Activated T-cell treated with anti-CD3 and anti-CD28 coated beads, Interleukin-2, amount 50 U/mL, for 48 hours (primary cell): ENCODE measurements at places on chromosomes 1 and 21.

GRCh38 chr21:44337941-44338895 is 972 bp downstream of the CFAP410 start:
- DNase-seq: no peak

GRCh38 chr1:35477870-35478269 is 79.3 kb downstream of the KIAA0319L start:
- no peak for DNase-seq

- no peak for DNase-seq
Measured at GRCh38 chr1:60054374-60054773, 19.2 kb downstream of the C1orf87 start.

- no peak for DNase-seq
Measured at GRCh38 chr1:54001591-54001990, 16.4 kb downstream of the LDLRAD1 start.

- DNase-seq: peak; percentile 30
Measured at GRCh38 chr1:205481218-205481617, 23.3 kb upstream of the CDK18 start.

- no peak for DNase-seq
Measured at GRCh38 chr1:22364764-22365163, 86.9 kb upstream of the ZBTB40 start.

DNA sequence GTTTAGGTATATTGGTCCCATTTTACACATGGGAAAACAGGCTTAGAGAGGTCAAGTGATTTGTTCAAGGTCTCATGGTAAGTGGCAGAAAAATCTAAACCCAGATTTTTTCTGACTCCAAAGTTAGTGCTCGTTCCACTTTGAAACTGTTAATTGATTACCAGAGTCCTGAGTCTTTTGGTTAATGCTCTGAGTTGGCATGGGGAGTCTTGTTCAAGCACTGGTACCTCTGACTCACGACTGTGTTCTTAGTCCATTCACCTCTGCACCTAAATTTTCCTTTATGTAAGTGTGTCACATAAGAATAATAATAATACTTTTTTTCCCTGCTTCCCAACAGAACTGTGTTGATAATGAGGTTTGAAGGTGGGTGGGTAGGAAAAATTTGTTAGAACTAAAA is 59.3 kb downstream of the VANGL2 start:
- DNase-seq: no peak

- DNase-seq: no peak
Measured at GRCh38 chr1:81703756-81704463, 96.8 kb upstream of the ADGRL2 start.

GRCh38 chr1:93600663-93601062 is 81.0 kb downstream of the BCAR3 start:
- no peak for DNase-seq

GRCh38 chr1:179287946-179288345 is 5.7 kb upstream of the SOAT1 start:
- no peak for DNase-seq

DNA sequence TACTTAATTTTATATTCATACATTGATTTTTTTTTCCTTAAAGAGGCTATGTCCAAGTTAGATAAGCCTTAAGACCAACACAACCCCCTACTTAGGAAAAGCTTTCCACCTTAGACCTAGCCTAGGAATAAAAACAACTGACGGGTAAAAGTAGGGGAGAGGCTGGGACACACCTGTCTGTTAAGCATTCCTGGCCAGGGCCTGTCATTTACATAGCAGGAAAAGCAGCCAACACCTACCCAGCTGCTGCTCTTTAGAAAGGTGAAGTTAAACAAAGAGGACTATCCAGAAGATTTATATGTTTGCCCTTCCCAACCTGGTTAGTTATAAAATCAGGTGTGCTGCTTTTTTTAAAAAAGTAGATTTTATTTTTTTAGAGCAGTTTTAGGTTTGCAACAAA is 29.1 kb upstream of the SAMD13 start:
- no peak for DNase-seq

DNA sequence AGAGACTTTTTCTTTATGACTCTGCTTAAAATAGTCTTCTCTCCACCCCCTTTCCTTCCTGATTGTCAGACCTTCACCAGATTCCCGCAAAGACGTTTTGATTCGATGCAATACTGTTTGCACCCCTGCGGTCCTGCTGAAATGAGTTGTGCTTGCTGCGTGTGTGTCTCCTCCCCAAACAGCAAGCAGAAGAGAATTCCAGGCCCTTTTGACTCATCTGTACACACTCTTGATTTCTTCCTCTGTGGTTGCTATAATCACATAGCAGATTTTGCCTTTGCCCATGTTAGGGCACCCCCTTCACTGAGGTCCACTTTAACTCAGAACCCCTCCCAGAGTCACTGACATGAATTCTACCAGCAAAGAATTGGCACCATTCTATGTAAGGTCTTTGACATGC is 136.5 kb downstream of the ZZZ3 start:
- DNase-seq: no peak

DNA sequence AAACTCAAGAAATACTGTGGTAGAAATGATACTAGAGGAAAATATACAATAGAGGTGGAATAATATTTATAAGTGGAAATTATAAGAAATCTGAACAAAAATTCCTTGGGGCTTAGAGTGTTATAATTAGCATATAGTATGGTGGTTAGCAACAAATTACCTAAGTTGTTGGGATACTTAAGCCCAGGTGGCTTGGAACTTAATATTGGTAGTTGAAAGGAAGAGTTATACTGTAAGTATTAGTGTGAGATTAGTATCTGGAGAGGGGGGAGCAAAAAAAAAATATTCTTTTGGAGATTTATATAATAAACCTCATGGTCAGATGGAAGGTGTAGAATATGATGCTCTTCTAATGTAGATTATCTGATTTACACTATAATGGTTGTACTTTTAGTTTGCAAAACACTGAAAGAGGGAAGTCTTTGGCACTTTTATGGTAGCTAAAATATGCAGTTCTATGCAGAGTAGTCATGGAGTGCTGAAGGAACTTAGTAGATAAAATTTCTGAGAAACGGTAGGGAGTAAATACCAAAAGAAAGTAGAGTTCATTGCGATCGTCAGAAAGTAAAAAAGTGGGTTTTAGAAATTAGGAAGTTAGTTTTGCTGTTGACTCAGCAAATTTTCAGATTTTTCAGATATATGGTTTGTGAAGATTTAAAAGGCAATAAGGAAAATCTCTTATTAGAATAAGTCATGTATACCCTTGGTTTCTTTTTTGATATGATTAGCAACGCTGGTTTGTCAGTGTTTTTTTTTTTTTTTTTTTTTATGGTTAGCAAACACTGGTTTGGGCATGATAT is 45.7 kb downstream of the MTF2 start:
- DNase-seq: no peak

DNA sequence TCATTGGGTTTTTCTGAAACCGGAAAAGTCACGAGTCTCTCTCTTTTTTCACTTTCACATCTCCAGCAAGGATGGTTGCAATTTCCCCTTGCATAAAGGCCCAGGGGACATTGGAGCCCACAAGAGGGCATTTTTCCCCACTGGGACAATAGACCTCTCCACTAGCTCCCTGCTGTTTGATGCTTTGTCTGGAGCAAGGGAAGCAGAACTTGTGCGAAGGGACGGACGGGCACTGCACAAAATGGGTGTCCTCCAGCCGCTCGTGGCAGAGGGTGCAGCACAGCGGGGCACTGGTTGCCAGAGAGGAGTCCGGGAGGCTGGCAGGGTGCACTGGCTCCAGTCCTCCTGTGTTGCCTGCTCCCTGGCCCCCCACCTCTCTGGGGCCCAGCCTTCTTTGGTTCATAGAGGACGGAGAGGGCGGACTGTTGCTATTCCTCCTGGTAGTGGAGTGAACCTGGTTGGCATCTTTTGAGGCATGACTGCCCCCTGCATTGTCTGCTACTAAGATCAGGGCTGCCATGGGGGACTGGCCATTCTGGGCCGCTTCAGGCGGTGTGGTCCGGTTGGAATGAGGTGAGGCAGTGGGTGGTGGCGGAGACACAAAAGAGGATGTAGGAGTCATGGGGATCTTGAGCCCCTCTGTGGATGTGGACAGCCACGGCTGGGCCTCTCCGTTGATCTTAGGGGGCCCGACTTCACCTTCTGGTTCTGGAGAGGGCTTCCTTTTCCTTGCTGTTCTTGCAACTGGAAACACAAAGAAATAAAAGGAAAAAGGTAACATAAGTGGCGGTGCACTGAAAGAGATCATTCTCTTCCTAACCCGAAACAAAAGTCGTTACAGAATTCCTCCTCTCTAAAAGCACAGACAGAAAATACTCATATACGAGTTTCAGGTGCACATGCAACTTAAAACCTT is 2.6 kb downstream of the IRF2BP2 start:
- peak; percentile 56 for DNase-seq

- DNase-seq: no peak
Measured at GRCh38 chr1:185720633-185721272, 13.4 kb upstream of the HMCN1 start.

- no peak for DNase-seq
Measured at GRCh38 chr1:62230718-62231117, 36.1 kb downstream of the L1TD1 start.

GRCh38 chr1:237003516-237003915 is 725 bp downstream of the MT1HL1 start:
- DNase-seq: no peak

- no peak for DNase-seq
Measured at GRCh38 chr1:66984491-66984890, 59.7 kb downstream of the MIER1 start.

DNA sequence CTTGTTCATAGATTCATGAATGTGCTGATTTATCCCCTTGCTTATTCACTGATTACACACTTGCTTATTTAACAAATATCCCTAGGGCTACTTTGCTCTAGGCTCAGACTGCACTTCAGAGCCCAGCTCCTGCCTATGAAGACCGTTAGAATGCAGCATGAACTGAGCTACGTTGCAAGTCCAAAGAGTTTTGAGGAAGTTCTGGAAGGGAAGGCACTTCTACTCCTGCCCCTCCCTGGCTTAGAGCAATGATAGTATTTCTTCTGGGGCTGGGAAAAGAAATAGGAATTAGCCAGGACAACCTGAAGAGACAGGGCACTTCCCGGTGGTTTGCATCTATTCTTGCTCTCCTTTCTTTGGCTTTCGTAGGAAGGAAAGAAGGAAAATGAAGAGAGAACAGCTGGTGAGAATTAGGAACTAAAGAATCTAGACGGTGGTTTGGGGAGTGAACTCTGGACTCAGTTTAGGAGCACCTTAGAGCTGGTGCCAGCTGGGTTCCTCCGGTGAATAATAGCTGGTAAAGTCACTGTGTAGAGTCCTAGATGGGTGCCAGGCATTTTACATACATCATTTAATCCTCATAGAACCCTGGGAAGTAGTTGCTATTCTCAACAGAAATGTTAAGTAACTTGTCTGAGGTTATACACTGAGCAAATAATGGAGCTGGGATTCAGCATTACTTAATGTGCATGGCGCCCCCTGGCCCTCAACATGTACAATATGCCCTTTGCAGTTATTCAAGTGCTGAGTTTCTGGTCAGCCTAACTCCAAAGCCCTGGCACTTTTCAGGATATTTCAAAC is 65.9 kb downstream of the NDUFS5 start:
- DNase-seq: peak; percentile 70

DNA sequence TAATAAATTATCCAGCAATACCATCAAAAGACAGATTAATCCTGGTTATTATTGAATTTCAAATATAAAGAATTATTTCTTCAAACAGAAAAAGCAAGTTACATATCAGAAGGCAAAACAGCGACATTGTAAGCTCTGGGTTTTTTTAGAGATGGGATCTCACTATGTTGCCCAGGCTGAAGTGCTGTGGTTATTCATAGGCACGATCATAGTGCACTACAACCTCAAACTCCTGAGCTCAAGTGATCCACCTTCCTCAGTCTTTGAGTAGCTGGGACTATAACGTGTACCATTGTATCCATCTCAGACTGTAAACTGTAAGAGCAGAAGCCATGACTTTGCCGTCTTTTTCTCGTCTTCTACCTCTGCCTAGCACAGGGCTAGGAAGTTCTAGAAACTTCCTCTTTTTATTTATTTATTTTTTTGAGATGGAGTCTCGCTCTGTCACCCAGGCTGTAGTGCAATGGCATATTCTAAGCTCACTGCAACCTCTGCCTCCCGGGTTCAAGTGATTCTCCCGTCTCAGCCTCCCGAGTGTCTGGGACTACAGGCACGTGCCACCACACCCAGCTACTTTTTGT is 20.0 kb upstream of the GPX7 start:
- DNase-seq: no peak

GRCh38 chr1:86648255-86648654 is 56.1 kb upstream of the SH3GLB1 start:
- DNase-seq: no peak

DNA sequence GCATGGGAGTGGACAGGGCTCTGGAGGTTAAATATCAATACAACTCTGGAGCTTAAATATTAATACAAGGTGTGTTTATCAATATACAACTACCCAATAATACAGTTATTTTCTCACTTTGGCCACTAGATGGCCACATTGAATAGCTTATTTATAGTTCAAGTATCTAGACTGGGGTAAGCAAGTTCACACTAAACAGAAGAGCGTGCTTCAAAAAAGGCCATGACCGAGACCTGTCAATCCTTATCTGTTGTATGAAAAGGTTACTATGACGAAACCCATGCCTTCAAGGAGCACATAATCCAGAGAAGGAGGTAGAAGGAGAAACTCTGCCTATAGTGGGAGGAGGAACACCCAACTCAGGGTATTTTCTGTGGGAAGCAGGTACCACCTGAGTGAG is 29.1 kb downstream of the CHML start:
- no peak for DNase-seq
